Urinary bladder (tissue), 4 donors: ENCODE measurements at places on chromosomes 1 and 21. TPM values are rescaled to one million over a fixed set of nuclear protein-coding genes. Genes with fewer than 3 reads are reported as not detected.

- no peak for DNase-seq
Measured at GRCh38 chr1:32773018-32773763, 44.0 kb downstream of the YARS1 start.

The CFHR4 gene
- polyA plus RNA-seq: 0.04 TPM

- peak; percentile 39 for DNase-seq
Measured at GRCh38 chr1:39988618-39989343, 33.8 kb downstream of the MFSD2A start.

GRCh38 chr1:31020007-31020790, 45.3 kb downstream of the PUM1 start:
- no peak for DNase-seq

- no peak for DNase-seq
Measured at GRCh38 chr1:107480548-107481415, 339.9 kb downstream of the NTNG1 start.

The SPOCD1 gene
- 5.7 TPM for polyA plus RNA-seq

The CYP2J2 gene
- 4.1 TPM for polyA plus RNA-seq

DNA sequence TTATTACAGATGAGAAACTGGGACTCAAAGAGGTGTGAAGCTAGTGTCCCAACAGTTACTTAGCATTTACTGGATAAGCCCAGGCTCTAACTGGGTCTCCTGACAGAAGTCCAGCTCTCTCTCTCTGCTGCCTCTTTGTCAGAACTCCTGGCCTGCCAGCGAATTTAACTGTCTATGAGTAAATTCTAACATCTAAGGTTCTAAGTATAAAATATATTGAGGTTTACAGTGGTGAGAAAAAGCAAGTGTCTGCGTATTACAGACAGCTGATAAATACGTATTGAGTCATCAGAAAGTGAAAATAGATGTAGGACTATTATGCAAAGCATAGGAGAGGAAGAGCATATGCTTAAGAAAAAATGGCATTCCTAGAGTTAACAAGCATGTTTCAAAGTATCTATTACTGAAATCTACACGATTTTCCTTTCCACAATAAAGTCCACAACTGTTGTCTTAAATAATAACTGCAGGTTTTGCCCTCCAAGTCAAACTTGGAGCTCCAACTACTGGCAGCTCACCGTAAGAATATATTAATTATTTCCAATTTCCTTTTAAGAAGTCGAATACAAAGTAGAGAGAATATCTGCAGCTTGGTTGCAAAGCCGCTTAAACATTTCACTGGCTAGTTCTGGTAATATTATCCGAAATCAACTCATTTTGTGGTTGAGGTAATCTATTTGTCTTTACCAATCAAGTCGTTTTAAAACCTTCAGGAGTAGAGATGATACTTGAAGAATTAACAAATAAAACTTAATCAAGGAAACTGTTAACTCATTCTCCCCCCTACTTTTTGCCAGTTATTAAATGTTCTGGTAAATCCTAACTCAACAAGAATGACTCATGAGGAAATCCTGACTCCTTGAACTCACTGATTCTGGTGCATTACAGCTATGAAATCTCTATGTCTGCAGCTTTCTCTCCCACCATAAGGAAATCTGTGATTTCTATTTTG, 1.4 kb upstream of the RGS2 start:
- no peak for DNase-seq
